Esophagus mucosa (tissue), 1 donor: ENCODE measurements at places on chromosomes 5 and 9. TPM values are rescaled to one million over a fixed set of nuclear protein-coding genes. Genes with fewer than 3 reads are reported as not detected.
A peak's percentile ranks its signal among the peaks of the same experiment; 100 is the strongest.

GRCh38 chr5:178282391-178282790 lies 49.8 kb upstream of the PHYKPL start:
- ATAC-seq, result no peak

DNA sequence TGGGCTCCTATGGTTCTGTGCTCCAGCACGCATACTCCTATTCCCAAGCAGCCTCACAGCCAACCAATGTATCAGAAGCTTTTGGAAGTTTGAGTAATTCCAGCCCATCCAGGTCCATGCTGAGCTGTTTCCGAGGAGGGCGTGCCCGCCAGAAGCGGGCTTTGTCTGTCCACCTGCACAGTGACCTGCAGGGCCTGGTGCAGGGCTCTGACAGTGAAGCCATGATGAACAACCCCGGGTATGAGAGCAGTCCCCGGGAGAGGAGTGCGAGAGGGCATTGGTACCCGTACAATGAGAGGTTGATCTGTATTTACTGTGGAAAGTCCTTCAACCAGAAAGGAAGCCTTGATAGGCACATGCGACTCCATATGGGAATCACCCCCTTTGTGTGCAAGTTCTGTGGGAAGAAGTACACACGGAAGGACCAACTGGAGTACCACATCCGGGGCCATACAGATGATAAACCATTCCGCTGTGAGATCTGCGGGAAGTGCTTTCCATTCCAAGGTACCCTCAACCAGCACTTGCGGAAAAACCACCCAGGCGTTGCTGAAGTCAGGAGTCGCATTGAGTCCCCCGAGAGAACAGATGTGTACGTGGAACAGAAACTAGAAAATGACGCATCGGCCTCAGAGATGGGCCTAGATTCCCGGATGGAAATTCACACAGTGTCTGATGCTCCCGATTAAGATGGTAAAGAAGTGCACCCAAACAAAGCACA lies 19.9 kb downstream of the ZBTB34 start:
- ATAC-seq, result no peak

Gene C5orf46
- total RNA-seq, result 0.36 TPM

Gene SH3PXD2B
- 16.5 TPM for total RNA-seq

GRCh38 chr5:151624476-151624875 lies 33.3 kb upstream of the FAT2 start:
- ATAC-seq, result no peak

Gene PCDHGA8
- 0.64 TPM for total RNA-seq

DNA sequence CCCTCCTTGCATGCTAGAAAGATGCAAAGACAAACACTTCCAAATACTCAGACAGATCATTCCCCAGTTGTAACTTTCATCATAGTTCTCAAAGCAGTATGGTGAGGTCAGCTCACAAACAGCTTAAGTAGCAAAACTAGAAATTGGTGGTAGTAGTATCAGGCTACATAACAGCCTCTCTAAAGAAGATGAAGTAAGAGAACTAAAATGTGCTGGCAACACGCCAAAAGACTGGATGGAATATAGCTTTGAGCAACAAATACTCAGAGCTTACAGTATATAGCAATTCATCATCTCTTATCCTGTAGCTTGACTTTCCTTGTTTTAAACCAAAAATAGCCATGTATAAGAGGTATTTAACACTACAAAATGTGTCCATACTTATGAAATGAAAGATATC lies 7.5 kb downstream of the PFDN1 start:
- peak; percentile 65 for ATAC-seq

Gene PCDHGA5
- total RNA-seq, result 0.72 TPM

Gene FAT2
- 82.5 TPM for total RNA-seq

DNA sequence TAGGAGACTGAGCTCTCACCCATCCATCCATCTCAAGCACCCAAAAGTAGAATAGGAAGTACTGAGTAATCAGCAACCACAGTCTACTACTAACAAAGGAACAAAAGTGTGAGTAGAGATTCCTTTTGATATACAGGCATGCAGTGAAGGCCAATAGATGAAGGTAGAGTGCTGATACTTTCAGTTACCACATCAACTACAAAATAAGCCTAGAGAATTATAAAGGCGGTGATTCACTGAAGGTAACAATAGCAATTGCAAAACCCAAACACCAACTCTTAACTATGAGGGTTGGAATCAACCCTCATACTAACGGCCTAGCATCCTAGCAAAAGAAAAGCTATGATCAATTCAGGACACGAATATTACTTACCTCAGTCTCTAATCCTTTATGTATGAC lies 992.6 kb downstream of the DNAH5 start:
- no peak for ATAC-seq

- ATAC-seq, result no peak
Observed at GRCh38 chr9:99573085-99573484, 248.6 kb upstream of the NR4A3 start.

GRCh38 chr5:156328161-156328560 lies 1.2 kb downstream of the SGCD start:
- no peak for ATAC-seq

- ATAC-seq, result no peak
Observed at GRCh38 chr5:30131-30530, 61.8 kb upstream of the PLEKHG4B start.

DNA sequence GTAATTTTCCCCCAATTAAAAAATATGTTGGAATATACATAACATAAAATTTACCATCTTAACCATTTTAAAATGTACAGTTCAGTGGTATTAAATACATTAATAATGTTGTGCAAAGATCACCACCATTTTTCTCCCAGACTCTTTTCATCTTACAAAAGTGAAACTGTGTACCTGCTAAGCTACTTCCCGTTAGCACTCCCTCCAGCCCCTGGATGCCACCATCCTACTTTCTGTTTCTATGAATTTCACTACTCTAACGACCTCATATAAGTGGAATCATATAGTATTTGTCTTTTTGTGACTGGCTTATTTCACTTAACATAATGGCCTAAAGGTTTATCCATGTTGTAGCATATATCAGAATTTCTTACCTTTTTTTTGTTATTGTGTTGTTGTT lies 112.9 kb downstream of the HSPA4 start:
- ATAC-seq, result no peak

GRCh38 chr9:22100626-22101025 lies 91.5 kb upstream of the CDKN2B start:
- ATAC-seq, result no peak

Gene ARL14EPL
- not detected for total RNA-seq

Gene GRIN3A
- total RNA-seq, result not detected

DNA sequence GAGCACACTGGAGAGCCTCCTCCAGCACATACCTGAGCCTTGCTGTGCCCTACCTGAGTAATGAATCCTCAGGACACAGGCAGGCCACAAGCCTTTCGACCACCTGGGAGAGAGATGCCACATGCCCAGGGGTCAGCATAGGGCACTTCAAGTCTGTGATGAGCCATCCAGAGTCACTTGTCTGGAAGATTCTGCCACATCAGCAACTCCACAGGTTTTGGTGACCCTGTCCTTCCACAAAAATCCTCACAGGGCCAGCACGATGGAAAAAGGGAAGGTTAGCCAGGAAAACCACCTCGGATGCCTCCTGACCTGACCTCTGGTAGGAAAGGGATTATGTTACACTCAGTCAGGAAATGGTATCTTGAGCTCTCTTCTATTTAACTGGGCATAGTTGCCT lies 46.8 kb downstream of the FRMD3 start:
- no peak for ATAC-seq

GRCh38 chr9:974996-975739 lies 1.3 kb upstream of the DMRT3 start:
- ATAC-seq, result no peak

DNA sequence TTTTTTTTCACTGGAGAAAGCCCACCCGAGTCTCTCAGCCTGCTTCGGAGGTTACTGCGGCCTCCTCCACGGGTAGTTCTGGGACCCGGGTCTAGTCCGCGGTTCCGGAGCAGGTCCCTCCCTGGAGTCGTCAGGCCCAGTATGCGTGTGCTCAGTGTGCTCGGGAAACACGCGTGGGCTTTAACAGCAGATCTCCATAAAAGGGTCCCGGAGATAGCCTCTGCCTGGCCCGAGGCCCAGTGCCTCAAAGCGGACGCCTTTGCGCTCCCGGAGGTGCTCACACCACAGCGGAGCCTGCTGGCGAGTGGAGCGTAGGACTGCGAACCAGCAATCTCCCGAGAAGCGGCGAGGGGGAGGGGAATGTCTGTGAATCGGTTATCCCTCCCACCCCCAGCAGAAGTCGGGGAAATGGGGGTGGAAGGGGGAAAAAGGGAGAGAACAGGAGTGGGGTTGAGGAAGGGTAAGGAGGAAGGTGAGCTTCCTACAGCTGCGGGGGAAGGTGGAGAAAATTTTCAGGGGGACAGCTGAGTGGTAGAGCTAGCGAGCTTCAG lies 28.7 kb downstream of the CDKN2A start:
- ATAC-seq, result peak; percentile 87

DNA sequence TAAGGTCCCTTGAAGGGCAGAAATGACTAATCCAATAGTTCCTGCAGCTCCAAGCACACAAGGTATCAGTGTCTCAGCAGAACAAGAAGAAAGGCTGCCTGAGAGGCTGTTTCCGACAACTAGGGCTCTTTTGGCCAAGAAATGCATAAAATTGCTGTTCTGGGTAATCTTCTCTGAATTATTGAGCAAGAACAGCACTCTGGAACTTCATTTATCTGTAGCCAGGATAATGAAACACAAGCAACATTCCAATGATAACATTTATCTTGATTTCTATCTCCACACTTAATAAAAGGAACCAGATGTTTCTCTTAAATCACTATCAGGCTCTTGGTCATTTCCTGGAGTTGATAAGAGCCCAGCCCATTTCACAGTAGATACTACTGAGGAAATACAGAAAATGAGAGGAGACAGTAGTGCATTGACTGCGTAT lies 17.0 kb upstream of the AUH start:
- ATAC-seq, result no peak

- no peak for ATAC-seq
Observed at GRCh38 chr9:4630836-4631235, 31.3 kb upstream of the PLPP6 start.

- peak; percentile 78 for ATAC-seq
Observed at GRCh38 chr9:113807173-113808061, 68.7 kb upstream of the ZNF618 start.

Gene BAAT
- 0.08 TPM for total RNA-seq

GRCh38 chr5:79269733-79270166 lies 33.8 kb downstream of the JMY start:
- ATAC-seq, result no peak

Gene PTCD2
- 7.7 TPM for total RNA-seq

Gene STOM
- 65.5 TPM for total RNA-seq

GRCh38 chr5:143395638-143396352 lies 7.7 kb downstream of the NR3C1 start:
- ATAC-seq, result no peak

Gene SLC25A2
- 0.24 TPM for total RNA-seq

DNA sequence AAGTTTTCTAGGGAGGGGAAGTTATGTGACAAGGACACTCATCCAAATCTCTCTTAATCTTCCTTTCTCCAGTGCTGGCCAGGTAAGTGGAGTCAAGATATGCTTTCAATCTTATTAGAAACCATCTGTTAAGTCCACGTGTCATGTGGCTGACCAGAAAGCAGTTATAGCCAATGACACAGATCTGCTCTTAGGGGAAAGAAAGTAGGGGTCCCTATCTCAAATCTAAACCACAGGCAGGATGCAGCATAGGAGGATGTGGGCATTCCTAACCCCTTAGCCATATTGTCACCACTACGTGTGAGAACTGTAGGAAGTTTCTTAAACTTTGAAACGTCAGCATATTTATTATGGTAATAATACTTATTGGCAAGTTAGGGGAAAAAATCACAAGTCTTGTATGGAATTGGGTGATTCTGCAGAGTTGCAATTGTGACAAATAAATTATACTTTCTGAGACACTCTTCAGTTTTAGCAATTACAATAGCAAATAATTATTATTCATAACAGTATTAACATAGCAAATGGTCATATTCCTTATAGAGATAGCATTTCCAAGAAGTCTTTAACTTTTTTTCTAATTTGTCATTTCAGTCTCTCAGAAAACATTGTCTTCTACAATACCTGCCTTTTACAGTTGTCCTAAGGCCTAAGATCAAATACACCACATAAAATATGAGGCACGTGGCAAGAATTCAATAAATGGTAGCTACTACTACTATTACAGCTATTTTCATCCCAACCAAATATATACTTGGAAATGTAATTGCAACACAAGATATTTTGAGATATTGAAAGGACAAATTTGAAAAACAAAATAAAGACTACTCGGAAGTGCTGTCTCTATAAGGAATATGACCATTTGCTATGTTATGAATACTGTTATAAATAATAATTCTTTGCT lies 236.9 kb downstream of the PDE4D start:
- ATAC-seq, result no peak
